ENCODE measurements at places on chromosomes 1 and 21. TPM values are rescaled to one million over a fixed set of nuclear protein-coding genes. Genes with fewer than 3 reads are reported as not detected.

- H3K27ac ChIP-seq = no peak overlapping the region
- no peak for DNase-seq
- H3K4me3 ChIP-seq = no peak overlapping the region
- H3K4me1 ChIP-seq = no peaks in the 10 kb centered on the region
- H3K36me3 ChIP-seq = no peaks in the 10 kb centered on the region
Measured at GRCh38 chr1:56469640-56470371, 109.6 kb downstream of the PLPP3 start.

GRCh38 chr1:233278631-233279030 lies 16.9 kb downstream of the PCNX2 start:
- H3K4me3 ChIP-seq = no peak overlapping the region
- DNase-seq = no peak
- no peak overlapping the region for H3K27ac ChIP-seq
- H3K36me3 ChIP-seq = peaks cover 13% of the 10 kb centered on the region

HES4 gene
- total RNA-seq = 3.5 TPM

DNA sequence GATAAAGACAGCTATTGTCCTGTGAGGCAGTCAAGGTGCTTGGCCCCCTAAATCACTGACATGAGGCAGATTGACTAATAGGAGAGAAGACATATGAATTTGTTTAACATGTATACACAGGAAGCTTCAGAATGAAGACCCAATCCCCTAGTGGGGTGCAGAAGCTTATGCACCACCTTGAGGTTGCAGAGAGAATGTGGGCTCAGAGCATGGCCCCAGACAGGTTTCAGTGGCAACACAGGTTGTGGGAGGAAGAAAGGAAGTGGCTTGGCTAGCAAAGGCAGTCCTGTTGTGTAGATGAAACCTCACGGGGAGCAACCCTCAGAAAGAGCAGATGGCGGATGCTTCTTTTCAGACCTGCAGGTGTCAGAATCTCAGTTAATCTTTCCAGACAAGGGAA lies 37.0 kb upstream of the PARP1 start:
- H3K36me3 ChIP-seq = no peaks in the 10 kb centered on the region
- H3K4me1 ChIP-seq = peaks cover 32% of the 10 kb centered on the region
- no peak overlapping the region for H3K4me3 ChIP-seq
- DNase-seq = peak; percentile 77
- H3K27me3 ChIP-seq = no peaks in the 10 kb centered on the region

DNA sequence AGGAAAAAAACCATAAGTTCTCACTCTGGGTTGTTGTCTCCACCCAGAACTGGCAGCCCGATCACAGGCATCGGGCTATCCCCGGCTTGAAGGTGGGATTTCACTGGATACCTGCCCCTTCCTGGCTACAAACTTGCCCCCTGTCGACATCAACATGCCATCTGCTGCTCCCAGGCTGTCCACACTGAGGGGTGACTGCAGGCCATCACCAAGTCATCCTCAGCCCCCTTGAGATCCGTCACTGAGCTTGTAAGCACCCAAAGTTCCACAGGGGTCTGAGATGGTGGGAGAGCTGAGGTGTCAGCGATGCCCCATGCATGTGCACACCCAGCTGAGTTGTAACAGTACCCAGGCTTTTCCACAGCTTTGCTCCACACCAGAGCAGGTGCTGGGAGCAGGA lies 211.0 kb downstream of the AMY1C start:
- H3K27me3 ChIP-seq = no peaks in the 10 kb centered on the region
- no peaks in the 10 kb centered on the region for H3K4me1 ChIP-seq

MRPS14 gene
- total RNA-seq = 38.7 TPM

GRCh38 chr1:224662870-224663269 lies 46.8 kb downstream of the CNIH3 start:
- no peaks in the 10 kb centered on the region for H3K4me1 ChIP-seq
- H3K4me3 ChIP-seq = no peak overlapping the region
- DNase-seq = no peak
- no peaks in the 10 kb centered on the region for H3K36me3 ChIP-seq
- no peak overlapping the region for H3K27ac ChIP-seq

- no peak for DNase-seq
- H3K4me3 ChIP-seq = no peak overlapping the region
- H3K36me3 ChIP-seq = peaks cover 8% of the 10 kb centered on the region
- no peaks in the 10 kb centered on the region for H3K27me3 ChIP-seq
Measured at GRCh38 chr1:1618396-1619068, 3.2 kb downstream of the MIB2 start.

CFAP107 gene
- total RNA-seq = not detected

GRCh38 chr1:223873044-223873443 lies 27.3 kb upstream of the TP53BP2 start:
- H3K36me3 ChIP-seq = no peaks in the 10 kb centered on the region
- peaks cover 11% of the 10 kb centered on the region for H3K27me3 ChIP-seq
- no peak overlapping the region for H3K4me3 ChIP-seq
- H3K4me1 ChIP-seq = no peaks in the 10 kb centered on the region
- no peak overlapping the region for H3K27ac ChIP-seq

FAM72A gene
- 42.2 TPM for total RNA-seq

DNA sequence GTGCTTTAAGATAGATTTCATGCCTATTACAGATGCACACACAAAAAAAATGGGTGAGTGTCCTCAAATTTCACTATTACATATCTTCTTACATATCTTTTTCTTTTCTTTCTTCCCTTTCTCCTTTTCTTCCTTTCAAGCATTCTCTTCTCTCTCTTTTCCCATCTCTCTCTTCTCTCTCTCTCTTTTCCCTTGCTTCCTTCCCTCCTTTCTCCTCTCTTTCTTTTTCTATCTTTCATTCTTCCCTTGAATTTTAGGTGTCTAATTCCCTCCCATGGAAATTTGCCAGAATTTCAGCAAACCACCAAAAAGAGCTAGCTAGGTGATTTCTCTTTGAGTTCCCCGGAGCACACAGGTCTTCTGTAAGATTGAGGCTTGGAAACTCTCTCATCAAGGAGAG lies 395.3 kb upstream of the RUNX1 start:
- no peak for DNase-seq
- H3K36me3 ChIP-seq = no peaks in the 10 kb centered on the region
- H3K4me1 ChIP-seq = peaks cover 6% of the 10 kb centered on the region
- H3K4me3 ChIP-seq = no peak overlapping the region

DNA sequence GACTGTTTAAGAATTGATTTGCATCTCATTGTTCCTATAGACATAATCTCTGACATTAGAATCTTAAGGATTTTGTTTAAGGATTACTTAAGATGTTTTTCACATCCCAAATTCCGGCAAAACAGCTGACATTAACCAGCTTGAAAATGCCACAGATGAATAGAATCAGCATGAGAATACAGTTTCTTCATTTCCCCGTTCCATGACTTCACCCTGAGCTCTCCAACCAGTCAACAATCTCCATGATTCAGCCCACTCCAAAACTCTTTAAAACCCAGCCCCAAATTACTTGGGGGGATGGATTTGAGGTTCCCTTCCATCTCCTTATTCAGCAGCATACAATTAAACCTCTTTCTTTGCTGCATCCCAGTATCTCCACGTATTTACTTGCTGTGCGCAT lies 201.0 kb downstream of the LYPLAL1 start:
- no peak overlapping the region for H3K4me3 ChIP-seq
- H3K4me1 ChIP-seq = no peaks in the 10 kb centered on the region
- no peaks in the 10 kb centered on the region for H3K36me3 ChIP-seq
- H3K27me3 ChIP-seq = peaks cover 5% of the 10 kb centered on the region
- DNase-seq = no peak

- no peak overlapping the region for H3K27ac ChIP-seq
- no peak for DNase-seq
- H3K27me3 ChIP-seq = peaks cover 12% of the 10 kb centered on the region
- H3K4me3 ChIP-seq = no peak overlapping the region
- no peaks in the 10 kb centered on the region for H3K36me3 ChIP-seq
Measured at GRCh38 chr1:178684111-178684510, 40.9 kb upstream of the RALGPS2 start.

ACOT11 gene
- total RNA-seq = 2.0 TPM

DNA sequence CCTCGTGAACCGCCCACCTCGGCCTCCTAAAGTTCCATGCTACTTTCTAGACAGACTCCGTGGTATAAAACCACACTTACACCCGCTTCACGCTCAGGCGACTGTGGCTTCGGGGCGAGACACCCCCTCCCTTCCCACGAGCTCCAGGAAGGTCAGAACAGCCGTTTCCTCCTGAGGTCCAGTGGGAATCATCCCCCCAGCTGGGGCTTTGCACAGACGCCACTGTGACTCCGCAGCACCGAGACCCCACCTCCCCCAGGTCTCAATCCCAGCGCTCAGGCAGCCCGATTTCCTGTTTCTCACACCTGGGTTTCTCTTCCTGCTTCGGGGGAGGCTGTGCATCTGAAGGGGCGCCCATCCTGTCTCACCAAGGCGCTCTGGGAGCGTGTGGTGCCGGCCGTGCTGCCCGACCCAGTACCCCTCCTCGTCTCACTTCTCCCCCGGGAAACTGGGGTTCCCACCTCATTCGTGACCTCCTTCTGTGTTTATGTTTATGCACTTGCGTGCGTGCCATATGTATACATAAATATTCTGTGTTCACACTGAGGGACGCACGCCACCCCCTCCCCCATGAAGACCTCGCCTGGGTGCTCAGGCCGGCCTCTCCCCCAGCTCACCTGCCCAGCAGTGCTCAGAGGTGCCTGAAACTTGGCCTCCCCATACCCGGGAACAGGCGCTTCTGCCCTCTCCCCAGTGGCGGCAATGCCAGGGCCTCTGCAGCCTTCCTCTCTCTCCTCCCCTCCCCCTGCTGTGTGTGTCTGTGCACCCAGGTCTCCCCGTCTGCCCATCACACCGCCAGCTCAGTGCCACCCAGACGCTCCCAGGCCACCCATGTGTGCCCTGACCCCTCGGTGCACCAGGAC lies 14.6 kb downstream of the SLC35E2B start:
- H3K4me3 ChIP-seq = peak overlapping the region; percentile 77
- H3K27ac ChIP-seq = peak overlapping the region; percentile 86
- H3K36me3 ChIP-seq = peaks cover 6% of the 10 kb centered on the region

DNA sequence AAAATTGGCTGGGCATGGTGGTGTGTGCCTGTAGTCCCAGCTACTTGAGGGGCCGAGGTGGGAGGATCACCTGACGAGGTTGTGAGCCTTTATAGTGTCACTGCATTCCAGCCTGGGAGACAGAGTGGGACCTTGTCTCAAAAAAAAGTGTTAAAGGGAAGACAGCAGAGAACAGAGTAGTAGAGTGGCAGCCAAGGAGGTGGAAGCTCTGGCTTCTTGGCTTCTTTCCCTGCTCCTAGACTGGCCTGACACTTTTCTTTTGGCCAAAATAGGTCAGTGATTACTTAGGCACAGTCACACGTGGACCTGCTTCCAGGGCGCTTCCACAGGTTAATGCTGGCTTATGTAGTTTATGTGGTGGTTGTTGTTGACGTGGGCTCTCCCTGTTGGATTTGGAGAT lies 3.2 kb downstream of the DIP2A start:
- peaks cover 27% of the 10 kb centered on the region for H3K4me1 ChIP-seq
- H3K27ac ChIP-seq = no peak overlapping the region
- no peak for DNase-seq
- H3K4me3 ChIP-seq = no peak overlapping the region
- peaks cover 17% of the 10 kb centered on the region for H3K36me3 ChIP-seq
- no peaks in the 10 kb centered on the region for H3K27me3 ChIP-seq

- H3K27me3 ChIP-seq = peaks cover 7% of the 10 kb centered on the region
- no peak for DNase-seq
Measured at GRCh38 chr1:160406131-160406968, 6.0 kb downstream of the VANGL2 start.

- H3K4me1 ChIP-seq = no peaks in the 10 kb centered on the region
- H3K36me3 ChIP-seq = peaks cover under 1% of the 10 kb centered on the region
- no peak overlapping the region for H3K4me3 ChIP-seq
- no peak for DNase-seq
Measured at GRCh38 chr1:224583774-224584173, 32.3 kb upstream of the CNIH3 start.

DNA sequence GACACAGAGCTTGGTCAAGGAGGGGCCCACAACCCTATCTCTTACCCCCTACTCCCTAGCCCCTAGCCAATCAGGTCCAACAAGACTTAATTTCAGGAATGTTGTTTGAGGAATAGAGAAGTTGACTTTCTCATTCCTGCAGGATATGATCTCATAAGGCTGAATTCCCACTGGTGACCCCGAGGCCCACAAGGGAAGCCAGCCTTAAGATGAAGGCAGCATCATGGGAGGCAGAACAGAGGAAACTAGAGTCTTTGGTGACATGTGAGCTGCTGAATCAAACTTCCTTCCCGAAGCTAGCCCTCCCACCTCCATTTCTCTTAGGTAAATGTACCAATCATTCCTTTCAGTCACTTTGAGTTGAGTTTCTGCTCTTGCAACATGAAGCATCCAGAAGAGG lies 9.1 kb upstream of the PDIK1L start:
- H3K27me3 ChIP-seq = no peaks in the 10 kb centered on the region
- no peak overlapping the region for H3K27ac ChIP-seq
- no peak for DNase-seq
- no peak overlapping the region for H3K4me3 ChIP-seq
- H3K4me1 ChIP-seq = peaks cover 7% of the 10 kb centered on the region

PGLYRP4 gene
- not detected for total RNA-seq

ETV3L gene
- total RNA-seq = not detected

HLX gene
- 0.25 TPM for total RNA-seq

DNA sequence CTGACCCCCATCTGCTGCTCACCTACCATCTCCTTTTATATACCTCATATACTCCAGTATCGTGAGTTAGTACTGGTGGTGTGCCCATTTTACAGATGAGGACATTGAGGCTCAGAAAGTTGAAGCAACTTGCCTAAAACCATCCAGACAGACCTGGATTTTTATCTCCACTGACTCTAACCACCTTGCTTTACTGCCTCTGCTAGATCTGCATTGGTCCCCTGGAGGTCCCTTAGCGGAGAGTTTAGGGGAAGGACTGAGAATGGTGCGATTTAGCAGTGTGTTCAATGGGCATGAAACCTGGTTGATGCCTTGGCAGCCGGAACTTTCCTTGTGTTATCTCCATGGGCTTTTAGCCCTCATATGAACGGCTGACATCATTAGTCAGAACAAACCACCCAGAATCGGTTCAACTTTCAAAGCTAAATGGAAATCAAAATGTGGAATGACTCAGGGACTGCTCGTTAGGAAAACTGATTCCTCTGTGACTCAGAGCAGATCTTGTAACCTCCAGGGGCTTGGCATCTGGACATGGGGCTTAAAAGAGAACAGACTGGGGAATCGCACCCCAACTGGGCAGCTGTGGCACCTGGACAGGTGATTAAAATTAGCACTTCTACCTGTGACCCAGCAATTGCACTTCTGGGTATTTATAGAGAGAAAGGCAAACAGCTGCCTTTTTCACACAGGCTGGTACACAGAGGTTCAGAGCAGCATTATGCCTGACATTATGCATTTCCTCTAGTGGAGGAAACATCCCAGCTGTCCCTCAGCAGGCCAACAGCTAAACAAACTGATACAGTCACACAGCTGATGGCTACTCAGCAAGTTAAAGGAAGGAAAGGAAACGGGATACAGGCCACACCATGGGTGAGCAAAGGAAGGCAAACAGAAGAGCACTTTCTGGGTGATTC lies 25.3 kb downstream of the TMEM51 start:
- no peak overlapping the region for H3K4me3 ChIP-seq
- H3K27me3 ChIP-seq = peaks cover 37% of the 10 kb centered on the region
- no peak overlapping the region for H3K27ac ChIP-seq

FOXD2 gene
- total RNA-seq = 0.07 TPM
